Testis (tissue), 5 donors: ENCODE measurements at places on chromosomes 5 and 9. TPM values are rescaled to one million over a fixed set of nuclear protein-coding genes. Genes with fewer than 3 reads are reported as not detected.

The SLC12A7 gene
- total RNA-seq, result 212 TPM

The KIF2A gene
- total RNA-seq, result 80.0 TPM

The FAM120A gene
- 73.9 TPM for total RNA-seq

The GADD45G gene
- 66.1 TPM for total RNA-seq

The PCDHA9 gene
- 2.0 TPM for total RNA-seq
